ENCODE measurements at places on chromosomes 4 and X.

GRCh38 chrX:129360175-129360574, 163.1 kb downstream of the SMARCA1 start:
- peak; percentile 18 for DNase-seq

DNA sequence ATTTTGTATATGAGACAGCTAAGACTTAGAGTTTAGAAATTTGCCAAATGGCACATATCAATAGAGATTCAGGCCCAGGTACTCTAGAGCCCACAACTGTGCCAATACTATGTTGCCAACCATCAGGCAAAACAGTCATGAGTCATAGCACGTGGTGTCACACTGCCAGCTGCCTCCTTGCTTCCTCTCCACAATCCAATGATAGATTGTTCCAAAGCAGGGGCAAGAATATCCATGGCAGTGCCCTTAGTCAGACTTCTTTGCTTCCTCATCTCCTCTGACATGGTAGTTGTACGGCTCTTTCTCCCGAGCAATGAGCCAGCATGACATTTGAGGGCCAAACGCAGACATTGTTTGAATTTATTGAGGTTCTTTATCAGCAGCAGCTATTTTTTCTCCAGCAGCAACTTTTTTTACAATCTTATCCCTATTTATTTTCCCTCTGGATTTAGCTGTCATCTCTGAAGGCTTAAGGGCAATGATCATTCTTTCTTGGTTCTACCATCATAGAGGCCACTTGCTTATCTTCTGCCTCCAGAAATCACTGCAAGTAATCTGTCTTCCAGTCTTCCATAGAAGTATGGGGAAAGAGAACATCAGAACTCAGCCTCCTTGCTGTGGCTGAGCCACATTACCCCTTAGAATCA, 169.7 kb downstream of the COL4A6 start:
- DNase-seq = peak; percentile 2

DNA sequence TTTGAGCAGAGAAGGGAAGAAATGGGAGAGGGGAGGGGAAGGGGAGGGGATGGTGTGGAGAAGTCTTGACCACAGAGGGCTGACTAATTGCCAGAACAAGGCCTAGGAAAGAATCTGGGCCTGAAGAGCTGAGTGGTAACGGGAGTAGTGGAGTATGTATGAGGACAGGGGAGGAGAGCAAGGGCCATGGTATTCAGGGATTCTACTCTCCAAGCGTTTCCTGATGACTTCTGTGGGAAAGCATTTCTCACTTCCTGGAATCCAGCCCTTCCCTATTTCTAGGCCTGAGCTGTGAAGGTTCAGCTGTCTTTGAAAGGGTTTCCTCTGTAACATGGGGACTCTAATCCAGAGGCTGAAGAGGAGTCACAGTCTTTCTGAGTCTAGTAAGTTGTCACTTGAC, 19.7 kb upstream of the SOX3 start:
- DNase-seq = no peak

DNA sequence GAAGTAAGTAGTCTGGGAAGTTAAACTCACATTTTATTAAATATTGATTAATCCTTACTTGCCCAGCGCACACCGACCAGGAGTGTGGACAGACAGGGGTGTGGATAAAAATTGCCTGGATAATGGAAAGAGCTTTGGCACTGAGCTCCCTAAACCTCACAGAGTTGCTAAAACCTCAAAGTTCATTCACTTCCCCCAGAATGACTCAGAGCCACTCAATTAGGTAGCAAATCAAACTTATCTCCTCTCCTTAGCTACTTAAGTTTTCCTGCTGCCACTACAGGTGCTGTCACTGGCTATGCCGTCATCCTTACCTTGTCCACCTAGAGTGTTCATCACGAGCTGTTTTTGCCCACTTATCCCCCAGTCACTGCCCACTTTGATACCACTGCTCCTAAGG, 27.0 kb upstream of the MID1IP1 start:
- no peak for DNase-seq

GRCh38 chr4:74095482-74095881, 3.5 kb downstream of the CXCL2 start:
- DNase-seq = no peak

DNA sequence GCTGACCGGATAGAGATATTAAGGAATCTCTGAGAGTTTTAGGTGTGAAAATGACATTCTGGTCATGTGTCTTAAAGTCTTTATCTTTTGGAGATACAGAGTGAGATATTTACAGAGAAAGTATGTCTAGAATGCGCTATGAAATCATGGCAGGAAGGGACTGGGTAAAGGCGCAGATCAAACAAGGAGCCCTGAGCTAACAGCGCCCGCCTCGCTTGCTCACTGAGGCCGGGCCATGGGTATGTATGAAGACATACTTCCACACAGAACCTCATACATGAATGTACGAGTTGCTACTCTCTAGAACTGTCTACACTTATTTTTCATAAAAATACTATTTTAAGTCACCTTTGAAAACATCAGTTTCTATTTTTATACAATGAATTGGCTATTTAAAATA, 20.0 kb downstream of the FAM53A start:
- DNase-seq = no peak

- no peak for DNase-seq
Observed at GRCh38 chrX:63761639-63762038, 23.4 kb downstream of the ARHGEF9 start.

DNA sequence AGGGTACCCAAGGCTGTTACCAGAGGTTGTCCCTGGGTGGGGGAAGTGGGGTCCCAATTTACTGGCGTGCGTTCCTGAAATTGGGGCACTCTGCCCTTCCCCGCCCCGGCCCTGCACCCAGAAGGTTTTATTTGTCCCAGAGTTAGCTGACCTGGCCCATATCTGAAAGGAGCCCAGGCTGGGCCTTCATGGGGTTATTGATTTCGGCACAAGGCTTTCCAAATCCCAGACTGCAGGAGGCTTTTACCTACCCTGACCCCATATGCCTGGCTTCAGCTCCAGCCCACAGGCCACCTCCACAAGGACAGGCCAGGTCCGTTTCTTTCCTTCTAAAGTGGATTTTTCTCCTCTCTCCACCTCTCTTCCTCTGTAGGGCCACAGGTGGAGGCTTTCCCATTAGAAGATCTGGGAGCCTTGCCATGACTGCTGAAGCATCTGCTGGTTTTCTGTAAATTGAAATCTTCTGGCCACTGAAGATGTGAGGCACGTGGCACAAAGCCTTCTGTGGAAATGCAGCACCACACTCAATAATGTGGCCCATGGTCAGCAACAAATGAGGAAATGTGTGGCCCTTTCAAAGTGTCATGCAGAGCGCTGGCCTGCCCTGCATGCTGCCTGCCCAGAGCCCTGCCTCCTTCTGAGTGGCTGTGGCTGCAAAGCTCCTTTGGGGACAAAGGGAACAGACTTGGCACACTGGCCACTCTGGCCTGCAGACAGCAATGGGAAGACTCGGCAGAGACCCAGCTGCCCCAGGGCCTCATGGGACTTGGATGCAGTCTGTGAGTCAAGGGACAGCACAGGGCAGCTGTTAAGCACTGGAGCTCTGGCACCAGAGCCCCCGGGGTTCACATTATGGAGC, 43.1 kb upstream of the MTM1 start:
- DNase-seq = peak; percentile 85

GRCh38 chr4:171621646-171622045, 191.6 kb upstream of the GALNTL6 start:
- no peak for DNase-seq

- no peak for DNase-seq
Observed at GRCh38 chr4:85748654-85749053, 273.7 kb downstream of the ARHGAP24 start.

GRCh38 chr4:76588274-76588673, 153.2 kb downstream of the SHROOM3 start:
- no peak for DNase-seq

- no peak for DNase-seq
Observed at GRCh38 chr4:100746141-100746739, 228.4 kb upstream of the EMCN start.

GRCh38 chr4:100317032-100317864, 127.0 kb upstream of the DDIT4L start:
- no peak for DNase-seq

DNA sequence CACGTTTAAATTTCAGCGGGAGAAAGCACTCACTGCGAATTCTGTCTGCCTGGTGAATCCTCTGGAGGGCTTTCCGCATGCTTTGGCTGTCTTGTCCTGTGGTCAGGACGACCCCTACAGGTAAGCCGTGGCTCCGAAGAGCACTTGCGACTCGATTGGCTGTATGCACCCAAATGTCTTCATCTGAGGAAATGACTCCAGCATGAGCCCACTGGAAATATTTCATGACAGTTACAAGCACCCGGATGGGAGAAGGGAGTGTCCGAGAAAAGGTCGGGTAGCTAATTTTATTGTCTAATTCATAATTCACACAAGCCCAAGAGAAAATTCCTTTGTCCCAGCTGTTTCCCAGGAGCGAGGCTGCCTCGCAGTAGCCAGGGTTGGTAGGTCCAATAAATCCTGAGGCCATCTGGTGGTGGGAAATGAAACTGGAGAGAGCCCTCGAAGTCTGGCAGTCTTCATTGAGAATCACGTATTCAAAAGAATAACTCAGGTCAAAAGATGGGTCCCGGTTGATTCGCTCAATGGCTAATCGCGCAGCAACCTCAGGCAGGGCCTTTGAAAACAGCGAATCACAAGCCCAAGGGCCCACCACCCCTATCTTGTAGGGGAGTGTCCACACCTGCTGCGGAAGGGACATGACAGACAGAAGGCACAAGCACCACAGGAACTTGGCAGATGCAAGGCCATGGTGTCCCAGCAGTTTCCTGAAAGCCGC, 6.6 kb downstream of the GUCY2F start:
- DNase-seq = peak; percentile 35

DNA sequence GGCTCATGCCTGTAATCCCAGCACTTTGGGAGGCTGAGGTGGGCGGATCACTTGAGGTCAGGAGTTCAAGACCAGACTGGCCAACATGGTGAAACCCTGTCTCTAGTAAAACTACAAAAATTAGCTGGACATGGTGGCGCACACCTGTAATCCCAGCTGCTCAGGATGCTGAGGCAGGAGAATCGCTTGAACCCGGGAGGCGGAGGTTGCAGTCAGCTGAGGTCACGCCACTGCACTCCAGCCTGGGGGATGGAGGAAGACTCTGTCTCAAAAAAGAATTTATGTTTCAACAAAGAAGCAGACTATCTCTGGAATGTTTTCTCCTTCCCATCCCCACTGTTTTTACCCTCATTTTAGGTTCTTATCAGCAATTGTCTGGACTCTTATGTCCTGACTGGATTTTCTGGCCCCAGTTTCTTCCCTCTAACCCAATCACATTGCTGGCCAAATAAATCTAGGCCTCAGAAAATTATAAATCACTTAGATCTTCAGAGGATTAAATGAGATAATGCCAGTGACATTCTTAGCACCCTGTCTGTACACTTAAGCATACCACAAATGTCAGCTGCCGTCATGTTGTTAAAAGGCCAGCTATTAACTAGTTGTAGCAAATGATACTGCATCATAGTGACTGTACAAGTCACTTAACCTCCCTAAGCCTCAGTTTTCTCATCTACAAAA, 44.9 kb upstream of the PRSS48 start:
- DNase-seq = no peak

DNA sequence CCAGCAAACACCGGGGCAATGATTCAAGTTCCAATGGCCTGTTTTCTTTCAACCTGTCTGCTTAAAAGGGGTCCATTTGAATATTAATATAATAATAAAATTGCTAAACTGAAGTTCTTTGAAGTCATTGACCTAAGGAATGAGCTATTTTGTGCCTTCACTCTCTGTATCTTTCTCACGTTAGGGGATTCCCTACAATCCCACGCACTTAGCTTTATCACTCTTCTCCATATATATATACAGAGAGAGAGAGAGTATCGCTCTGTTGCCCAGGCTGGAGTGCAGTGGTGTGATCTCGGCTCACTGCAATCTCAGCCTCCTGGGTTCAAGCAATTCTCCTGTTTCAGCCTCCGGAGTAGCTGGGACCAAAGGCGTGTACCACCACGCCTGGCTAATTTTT, 83.9 kb upstream of the NWD2 start:
- DNase-seq = no peak

- no peak for DNase-seq
Observed at GRCh38 chr4:141349236-141349635, 128.5 kb downstream of the ZNF330 start.

DNA sequence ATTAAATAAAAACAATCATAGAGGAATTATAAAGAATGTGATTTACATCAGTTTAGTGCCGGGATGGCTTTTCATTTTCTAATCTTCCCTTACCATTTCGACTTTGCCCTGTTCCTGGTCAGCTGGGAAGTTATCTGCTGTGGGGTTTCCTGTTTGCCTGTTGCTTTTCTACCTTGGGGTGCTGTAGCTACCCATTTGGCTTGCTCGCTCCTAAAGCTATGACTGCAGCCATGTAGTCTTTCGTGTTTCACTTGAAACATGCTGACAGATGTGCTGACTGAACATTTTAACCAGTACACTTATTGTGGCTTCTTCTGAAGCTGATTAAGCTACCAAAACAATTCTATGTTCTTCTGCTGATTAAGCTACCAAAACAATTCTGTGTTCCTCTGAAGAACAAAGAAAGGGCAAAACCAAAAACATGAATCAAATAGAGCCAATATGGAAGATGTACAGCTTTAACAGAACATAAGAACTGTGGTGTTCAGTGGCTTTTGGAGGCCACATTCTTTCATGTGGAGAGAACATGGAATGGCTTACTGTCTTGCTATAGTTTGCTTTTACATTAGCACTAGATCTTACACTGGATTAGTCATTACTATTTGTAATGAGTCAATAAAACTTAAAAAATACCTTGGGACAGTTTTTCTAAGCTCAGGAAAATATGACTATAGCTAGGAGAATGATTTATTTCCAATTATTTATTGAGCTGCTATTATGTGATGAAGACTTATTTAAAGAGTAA, 440.4 kb downstream of the SPRY1 start:
- no peak for DNase-seq

DNA sequence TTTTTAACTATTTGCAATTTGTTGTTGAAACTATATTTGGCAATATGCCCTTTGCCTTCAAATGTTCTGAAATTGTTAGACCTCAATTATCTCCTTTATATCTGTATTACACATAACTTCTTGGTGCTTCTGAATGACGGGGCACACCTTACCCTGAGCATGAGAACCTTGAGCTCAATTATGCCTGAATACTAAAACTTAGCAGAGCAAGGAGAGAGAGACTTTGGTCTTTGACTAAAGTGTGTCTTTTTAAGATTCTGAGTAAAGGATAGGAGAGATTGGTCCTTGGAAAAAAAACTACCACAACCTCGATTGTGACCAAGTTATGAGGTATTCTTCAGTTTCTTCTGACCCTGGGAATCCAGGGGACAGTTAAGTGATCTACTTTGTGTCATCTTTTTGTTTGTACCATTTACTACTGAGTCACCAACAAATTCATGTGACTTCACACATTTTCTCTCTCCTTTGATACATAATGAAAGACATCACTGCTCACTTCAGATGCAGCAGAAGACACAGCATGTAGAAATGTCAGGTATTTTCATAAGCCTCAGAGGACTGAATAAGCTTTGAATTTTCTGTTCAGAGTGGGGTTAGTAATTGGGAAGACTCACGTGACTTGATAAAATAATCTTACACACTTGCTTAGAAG, 51.4 kb downstream of the PTTG2 start:
- no peak for DNase-seq

Data from body of pancreas (tissue), 4 donors.